Effector memory CD8-positive, alpha-beta T cell (primary cell): ENCODE measurements at places on chromosomes 12 and 14.
A peak's percentile ranks its signal among the peaks of the same experiment; 100 is the strongest.

GRCh38 chr14:100825713-100826331 lies at the start of gene MEG3:
MEG3 (plus strand) TSS chr14:100826118.
- no peak for DNase-seq

GRCh38 chr12:92470608-92471021 lies 232.2 kb upstream of the PLEKHG7 start:
- no peak for DNase-seq

GRCh38 chr12:120961604-120962531 lies 16.5 kb upstream of the HNF1A start:
- no peak for DNase-seq

GRCh38 chr14:99422228-99423010 lies 58.2 kb downstream of the SETD3 start:
- DNase-seq, result no peak

- no peak for DNase-seq
Observed at GRCh38 chr14:36035675-36036074, 140.8 kb downstream of the PTCSC3 start.

GRCh38 chr12:52356031-52356761 lies 11.1 kb downstream of the KRT85 start:
- DNase-seq, result no peak

GRCh38 chr14:91685600-91685999 lies 46.3 kb downstream of the CATSPERB start:
- DNase-seq, result no peak

- DNase-seq, result peak; percentile 89
Observed at GRCh38 chr12:4269279-4269991, 4.1 kb upstream of the CCND2 start.
